Activated CD4-positive, alpha-beta memory T cell treated with anti-CD3 and anti-CD28 coated beads, Interleukin-2, amount 10 ng/mL, durations not matched to agents 7 days and 5 days (primary cell): ENCODE measurements at places on chromosomes 11 and 22. TPM values are rescaled to one million over a fixed set of nuclear protein-coding genes. Genes with fewer than 3 reads are reported as not detected.

DNA sequence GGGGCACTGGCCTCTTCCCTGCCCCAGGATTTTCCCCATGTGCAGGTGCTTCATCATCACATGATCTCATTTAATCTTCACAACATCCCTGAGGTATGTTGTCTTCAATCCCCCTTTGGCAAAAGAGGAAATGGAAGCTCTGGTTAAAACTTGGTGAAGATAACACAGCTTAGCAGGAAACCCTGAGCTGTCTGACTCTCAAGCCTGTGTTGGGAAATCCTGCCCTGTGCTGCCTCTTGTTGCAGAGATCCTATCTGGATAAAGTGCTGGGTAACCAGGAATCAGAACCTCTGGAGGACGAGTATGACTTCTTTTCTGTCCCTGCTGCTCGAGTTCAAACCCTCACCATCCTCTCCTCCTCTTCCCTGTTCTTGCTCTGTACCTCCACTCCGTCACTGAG is 13.1 kb upstream of the E2F8 start:
- no peaks in the 10 kb centered on the region for H3K4me1 ChIP-seq
- no peaks in the 10 kb centered on the region for H3K36me3 ChIP-seq
- DNase-seq = no peak
- peaks cover 35% of the 10 kb centered on the region for H3K27me3 ChIP-seq

DNA sequence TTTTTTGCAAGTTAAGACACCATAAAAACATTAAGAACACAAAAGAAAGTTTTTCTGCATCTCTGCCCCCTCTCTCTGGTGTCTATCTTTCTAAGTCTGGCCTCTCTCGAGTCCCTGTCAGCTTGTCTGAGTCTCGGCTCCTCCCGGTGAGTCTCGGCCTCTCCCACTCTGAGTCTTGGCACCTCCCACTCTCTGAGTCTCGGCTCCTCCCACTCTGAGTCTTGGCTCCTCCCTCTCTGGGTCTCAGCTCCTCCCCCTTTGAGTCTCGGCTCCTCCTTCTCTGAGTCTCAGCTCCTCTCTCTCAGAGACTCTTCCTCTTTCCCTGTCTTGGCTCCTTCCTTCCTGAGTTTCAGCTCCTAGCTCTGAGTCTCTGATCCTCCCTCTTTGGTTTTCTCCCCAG is 72.5 kb upstream of the AMPD3 start:
- H3K36me3 ChIP-seq = no peaks in the 10 kb centered on the region
- H3K27me3 ChIP-seq = peaks cover 11% of the 10 kb centered on the region
- no peaks in the 10 kb centered on the region for H3K4me1 ChIP-seq
- DNase-seq = no peak

Gene LRP4
- total RNA-seq = not detected

DNA sequence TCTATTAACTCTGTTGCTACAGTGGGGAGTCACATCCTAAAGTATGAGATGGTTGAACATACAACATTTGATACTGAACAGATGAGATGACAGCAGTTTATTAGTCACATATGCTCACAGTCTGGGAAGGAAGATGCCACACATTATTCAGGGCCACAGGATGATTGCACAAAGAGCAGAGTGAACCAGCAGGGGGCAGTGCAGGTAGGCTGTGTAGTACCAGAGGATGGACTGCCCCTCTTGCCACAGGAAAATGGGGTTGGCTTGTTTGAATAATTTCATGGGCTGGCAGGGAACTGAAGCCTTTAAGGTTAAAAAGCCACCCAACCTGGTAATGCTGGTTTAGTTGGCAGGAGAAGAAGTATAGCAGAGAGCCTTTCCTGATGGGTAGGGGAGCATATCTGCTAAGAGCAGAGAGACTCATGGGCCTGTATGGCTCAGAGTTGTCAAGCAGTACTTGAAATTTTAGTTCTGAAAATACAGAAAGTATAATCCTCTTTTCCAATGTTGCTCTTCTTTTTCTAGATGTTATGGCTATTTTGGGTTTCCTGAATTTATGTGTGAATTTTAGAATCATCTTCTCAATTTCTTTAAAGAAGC is 180.4 kb upstream of the B3GAT1 start:
- DNase-seq = peak; percentile 70
- peaks cover 11% of the 10 kb centered on the region for H3K4me1 ChIP-seq
- peaks cover 37% of the 10 kb centered on the region for H3K27me3 ChIP-seq
- H3K27ac ChIP-seq = no peak overlapping the region
- H3K36me3 ChIP-seq = no peaks in the 10 kb centered on the region

Gene MYO7A
- 0.50 TPM for total RNA-seq

GRCh38 chr22:19035474-19036228 is 86.6 kb downstream of the DGCR2 start:
- H3K4me1 ChIP-seq = no peaks in the 10 kb centered on the region
- no peak for DNase-seq
